Activated B cell treated with CpG ODN at 0.5 μM for 24 hours (primary cell): ENCODE measurements at places on chromosomes 16 and 17. TPM values are rescaled to one million over a fixed set of nuclear protein-coding genes. Genes with fewer than 3 reads are reported as not detected.

The TBC1D3H gene
- not detected in 2 replicates for total RNA-seq

The DPEP1 gene
- total RNA-seq = not detected in 2 replicates

The SIAH1 gene
- 26.9 and 31.5 TPM in 2 replicates for total RNA-seq

- DNase-seq = peak; percentile 73
Measured at GRCh38 chr17:40362696-40363110, 1.8 kb downstream of the GJD3 start.

DNA sequence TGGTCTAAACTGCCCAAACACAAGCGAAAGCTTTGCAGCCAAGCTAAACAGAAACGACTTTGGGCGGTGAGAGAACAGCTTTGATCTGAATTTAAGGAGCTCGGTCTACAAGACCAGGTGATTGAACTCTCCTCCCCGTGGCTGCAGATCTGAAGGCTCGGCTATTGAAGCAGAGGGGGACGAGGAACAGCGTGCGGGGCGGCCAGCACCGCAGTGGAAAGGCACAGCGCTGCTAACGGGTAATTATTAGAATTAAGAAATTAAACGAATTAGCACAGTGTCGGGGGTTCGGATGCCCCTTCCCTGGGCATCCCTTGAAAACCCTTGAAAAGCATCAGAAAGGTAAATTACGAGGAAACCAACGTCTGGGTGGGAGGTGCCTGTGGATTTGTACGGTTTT lies 431 bp downstream of the TEKT3 start:
- no peak for DNase-seq

DNA sequence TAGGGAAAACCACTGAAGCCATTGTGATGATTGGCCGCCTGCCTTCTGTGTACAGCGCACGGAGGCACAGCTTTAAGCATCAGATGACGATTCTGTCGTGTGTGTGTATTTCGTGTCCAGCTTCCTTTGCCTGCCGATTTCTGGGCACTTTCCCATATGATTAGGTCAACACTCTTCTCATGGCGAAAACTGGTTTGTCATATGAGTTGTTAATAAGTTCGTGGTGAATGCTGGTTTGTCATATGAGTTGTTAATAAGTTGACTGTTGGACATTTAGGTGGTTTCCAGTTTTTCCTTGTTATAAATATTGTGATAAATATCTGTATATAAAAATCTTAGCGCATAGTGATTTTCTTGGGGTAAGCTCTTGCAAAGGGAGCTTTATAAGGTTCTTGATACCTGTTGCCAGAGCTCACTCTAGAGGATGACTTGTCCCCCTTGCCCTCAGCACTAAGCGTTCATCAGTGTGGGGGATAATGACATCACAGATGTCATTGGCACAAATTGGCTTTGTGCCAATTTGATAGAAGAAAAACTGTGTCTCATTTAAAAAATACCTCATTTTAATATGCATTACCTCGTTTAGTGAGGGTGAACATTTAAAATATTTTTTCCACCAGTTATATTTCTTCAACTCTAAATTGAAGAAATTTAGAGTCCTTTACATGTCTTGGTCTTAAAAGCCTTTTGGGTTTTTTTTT lies 40.0 kb downstream of the PGS1 start:
- no peak for DNase-seq

GRCh38 chr17:29219378-29220047 lies 27.1 kb upstream of the CRYBA1 start:
- peak; percentile 52 for DNase-seq

DNA sequence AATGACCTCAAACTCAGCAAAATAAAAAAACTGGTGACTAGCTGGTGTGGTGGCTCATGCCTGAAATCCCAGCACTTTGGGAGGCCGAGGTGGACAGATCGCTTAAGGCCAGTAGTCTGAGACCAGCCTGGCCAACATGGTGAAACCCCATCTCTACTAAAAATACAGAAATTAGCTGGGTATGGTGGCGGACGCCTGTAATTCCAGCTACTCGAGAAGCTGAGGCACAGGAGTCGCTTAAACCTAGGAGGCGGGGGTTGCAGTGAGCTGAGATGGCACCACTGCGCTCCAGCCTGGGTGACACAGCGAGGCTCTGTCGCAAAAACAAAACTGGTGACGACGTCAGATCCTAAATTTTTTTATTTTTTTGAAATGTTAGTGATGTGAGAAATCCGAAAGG lies 82.6 kb upstream of the TOB1 start:
- no peak for DNase-seq

DNA sequence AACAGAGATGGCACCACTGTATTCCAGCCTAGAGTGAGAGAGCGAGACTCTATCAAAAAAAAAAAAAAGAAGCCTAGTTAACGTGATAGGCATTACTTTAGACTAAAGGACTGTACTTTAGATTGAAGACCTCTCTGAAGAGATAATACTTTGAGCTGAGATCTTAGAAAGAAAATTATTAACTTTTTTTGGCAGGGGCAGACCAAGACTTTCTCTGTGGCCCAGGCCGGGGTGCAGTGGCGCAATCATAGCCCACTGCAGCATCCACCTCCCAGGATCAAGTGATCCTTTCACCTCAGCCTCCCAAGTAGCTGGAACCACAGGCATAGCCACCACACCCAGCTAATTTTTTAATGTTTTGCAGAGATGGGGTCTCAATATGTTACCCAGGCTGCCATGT lies 75.7 kb upstream of the TNRC6A start:
- DNase-seq = no peak

DNA sequence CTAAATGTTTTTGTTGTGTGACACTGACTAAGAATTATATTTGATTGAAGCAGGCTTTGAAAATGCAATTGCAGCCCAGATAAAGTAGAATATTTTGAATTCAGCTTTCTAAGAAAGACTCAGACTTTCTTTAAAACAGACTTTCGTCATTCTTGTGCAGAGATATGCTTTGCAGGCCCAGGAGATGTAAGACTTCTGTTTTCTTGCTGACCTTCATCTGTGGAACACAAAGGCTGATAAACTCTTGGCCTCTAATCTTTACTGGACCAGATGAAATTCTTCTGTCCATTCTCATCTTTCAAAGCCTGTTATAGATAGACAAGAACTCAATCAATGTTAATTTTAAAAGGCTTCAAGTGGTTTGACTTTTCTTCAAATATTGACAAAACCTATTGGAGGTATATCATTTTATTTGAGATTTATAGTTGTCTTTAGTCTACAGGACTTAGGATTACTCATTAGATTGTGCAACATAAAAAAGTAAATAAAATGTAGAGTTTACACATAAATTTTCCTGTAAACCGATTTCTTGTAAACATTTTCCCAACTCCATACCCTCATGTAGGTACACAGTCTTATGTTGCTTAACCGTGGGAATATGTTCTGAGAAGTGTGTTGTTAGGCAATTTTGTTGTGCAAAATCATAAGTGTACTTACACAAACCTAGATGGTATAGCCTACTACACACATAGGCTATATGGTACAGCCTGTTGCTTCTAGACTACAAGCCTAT lies 94.2 kb downstream of the MAP2K4 start:
- no peak for DNase-seq

The TRPV3 gene
- 6.6 and 10.2 TPM in 2 replicates for total RNA-seq

The CTRB2 gene
- total RNA-seq = not detected in 2 replicates

DNA sequence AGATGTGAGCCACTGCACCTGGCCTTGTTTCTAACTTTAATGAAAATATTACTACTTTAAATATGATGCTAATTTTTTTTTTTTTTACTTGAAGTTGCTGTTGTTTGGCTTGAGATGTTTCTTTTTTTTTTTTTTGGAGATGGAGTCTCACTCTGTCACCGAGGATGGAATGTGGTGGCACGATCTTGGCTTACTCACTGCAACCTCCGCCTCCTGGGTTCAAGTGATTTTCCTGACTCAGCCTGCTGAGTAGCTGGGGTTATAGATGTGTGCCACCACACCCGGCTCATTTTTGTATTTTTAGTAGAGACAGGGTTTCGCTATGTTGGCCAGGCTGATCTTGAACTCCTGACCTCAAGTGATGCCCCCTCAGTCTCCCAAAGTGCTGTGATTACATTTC lies 23.6 kb downstream of the IGSF6 start:
- DNase-seq = no peak

DNA sequence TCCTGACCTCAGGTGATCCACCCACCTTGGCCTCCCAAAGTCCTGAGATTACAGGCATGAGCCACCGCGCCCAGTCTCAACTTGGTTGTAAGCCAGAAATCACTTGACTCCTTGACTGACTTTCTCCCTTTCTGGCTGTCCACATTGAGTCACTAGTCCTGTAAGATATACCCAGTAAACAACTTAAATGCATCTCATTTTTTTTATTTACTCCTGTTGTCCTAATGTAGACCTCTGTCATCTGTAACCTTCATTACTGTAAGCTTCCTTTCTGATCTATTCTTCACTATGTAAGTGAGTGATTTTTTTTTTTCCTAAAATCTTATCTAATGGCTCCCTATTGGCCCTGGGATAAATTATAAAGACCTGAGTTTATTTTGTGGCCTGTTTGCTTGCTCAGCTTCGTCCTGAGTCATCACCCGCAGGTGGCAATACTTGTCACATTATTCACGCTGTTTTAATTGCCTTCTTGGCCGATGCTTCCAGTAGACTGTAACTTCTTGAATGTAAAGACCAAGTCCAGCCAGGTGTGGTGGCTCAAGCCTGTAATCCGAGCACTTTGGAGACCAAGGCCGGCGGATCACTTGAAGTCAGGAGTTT lies 41.0 kb downstream of the PAFAH1B1 start:
- no peak for DNase-seq

The CDK10 gene
- total RNA-seq = 67.9 and 76.1 TPM in 2 replicates

The SPATA22 gene
- not detected in 2 replicates for total RNA-seq

GRCh38 chr16:74901606-74902005 lies 83.3 kb downstream of the WDR59 start:
- no peak for DNase-seq

DNA sequence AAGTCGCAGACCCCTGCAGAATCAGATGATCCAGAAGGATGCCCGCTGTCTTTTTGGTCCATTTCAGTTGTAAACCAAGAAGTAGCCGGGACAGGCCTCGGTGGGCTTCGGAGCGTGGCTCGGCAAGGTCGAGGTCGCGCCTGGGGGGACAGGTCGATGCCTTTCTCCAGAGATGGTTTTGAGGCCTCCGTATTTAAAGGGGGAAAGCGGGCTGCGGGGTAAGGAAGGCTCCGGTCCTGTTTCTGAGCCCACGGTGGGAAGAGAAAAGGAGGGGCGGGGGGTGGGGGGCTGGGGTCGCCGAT lies 7.5 kb upstream of the GNG13 start:
- DNase-seq = no peak

The KIF19 gene
- not detected in 2 replicates for total RNA-seq

DNA sequence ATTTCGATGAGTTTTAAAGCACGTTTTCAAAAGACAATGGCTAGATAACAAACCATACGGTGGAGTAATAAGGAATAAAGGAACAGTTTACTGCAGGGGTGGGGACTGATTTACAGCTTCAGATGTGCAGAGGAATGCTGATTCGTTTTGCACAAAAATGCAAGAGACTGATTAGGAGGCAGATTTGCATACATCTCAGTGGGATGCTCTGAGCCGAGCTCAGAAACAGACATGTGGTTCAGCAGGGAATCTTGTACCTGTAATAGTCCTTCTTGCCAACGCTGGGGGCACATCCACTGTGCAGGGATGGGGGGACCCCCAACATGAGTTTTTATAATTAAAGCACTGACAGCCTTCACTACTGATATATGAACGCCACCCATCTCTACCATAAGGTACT lies 308.0 kb downstream of the GRIN2A start:
- no peak for DNase-seq

The GFAP gene
- not detected in 2 replicates for total RNA-seq

DNA sequence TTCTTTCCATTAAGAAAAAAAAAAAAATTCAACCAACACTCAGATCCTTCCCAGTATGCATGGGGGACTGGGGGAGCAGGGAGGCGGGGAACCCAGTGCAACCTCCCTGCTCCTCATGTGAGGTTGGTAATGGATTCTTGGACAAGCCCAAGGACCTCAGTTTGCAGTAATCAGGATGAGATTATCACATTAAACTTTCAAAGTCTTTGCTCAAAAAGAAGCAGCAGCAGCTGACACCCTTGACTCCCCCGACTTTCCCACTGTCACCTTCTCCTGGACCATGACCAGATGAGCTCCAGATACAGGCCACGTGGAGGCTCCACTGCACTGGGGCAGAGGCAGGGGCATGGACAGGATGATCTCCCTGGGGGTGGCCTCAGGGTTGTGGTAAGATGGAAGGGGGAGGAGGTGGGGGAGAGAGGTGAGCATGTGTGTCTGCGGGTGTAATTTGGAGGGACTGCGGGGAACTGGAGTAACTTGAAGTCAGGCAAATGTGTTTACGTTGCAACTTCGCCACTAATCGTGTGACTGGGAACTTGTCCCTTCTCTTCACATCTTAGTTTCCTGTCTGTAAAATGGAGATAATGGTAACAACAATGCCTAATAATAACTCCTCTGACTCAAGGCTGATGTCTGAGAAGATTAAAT lies 19.8 kb downstream of the ZNF385C start:
- DNase-seq = no peak
